Stimulated activated CD8-positive, alpha-beta memory T cell treated with anti-CD3 and anti-CD28 coated beads, Interleukin-7, amount 100 ng/mL, for 1 hour (primary cell): ENCODE measurements at places on chromosomes 12 and 14.

GRCh38 chr12:113244047-113244460, 22.8 kb downstream of the TPCN1 start:
- no peak for DNase-seq

DNA sequence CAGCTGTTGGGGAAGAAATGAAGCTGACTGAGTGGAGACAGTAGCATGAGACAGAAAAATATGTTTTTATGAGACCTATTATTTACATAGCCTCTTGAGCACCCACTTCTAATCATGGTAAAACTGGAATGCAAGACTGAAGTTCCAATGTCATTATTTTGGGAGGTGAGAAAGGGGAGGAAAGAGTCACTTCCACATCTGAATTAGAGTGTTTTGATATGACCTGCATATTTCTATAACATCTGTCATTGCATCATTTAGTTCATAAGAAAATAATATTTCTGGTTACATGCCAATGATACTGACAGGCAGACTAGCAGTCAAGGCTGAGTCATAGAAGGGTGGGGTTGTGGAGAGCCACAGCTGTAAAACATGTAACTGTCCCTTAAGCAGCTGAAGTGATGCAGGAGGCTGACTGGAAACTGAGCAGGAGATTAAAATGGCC, 26.7 kb downstream of the NTN4 start:
- no peak for DNase-seq

GRCh38 chr14:54922598-54922997, 20.0 kb upstream of the GCH1 start:
- no peak for DNase-seq

GRCh38 chr14:71006200-71006563, 98.9 kb downstream of the PCNX1 start:
- no peak for DNase-seq
